Activated T-helper 2 cell treated with anti-CD3 and anti-CD28 coated beads, Interferon-gamma antibody, Interleukin-2, Interleukin-4, amounts not matched to agents 10 μg/mL and 5 μg/mL and 100 μg/mL, durations not matched to agents 14 hours and 24 hours and 36 hours (primary cell): ENCODE measurements at places on chromosomes 3 and 15.

GRCh38 chr3:105402287-105402801 lies 35.6 kb downstream of the ALCAM start:
- H3K4me1 ChIP-seq = no peaks in the 10 kb centered on the region
- no peaks in the 10 kb centered on the region for H3K27me3 ChIP-seq
- H3K36me3 ChIP-seq = peaks cover 9% of the 10 kb centered on the region
- H3K4me3 ChIP-seq = no peak overlapping the region
- DNase-seq = no peak
- no peak overlapping the region for H3K27ac ChIP-seq

- H3K36me3 ChIP-seq = no peaks in the 10 kb centered on the region
- no peak overlapping the region for H3K27ac ChIP-seq
- H3K4me3 ChIP-seq = no peak overlapping the region
- H3K4me1 ChIP-seq = no peaks in the 10 kb centered on the region
- no peaks in the 10 kb centered on the region for H3K27me3 ChIP-seq
- DNase-seq = no peak
Measured at GRCh38 chr3:141643796-141644195, 94.3 kb upstream of the RNF7 start.

GRCh38 chr15:48267766-48268165 lies 61.7 kb downstream of the SLC12A1 start:
- no peaks in the 10 kb centered on the region for H3K36me3 ChIP-seq
- DNase-seq = no peak
- H3K4me1 ChIP-seq = no peaks in the 10 kb centered on the region

DNA sequence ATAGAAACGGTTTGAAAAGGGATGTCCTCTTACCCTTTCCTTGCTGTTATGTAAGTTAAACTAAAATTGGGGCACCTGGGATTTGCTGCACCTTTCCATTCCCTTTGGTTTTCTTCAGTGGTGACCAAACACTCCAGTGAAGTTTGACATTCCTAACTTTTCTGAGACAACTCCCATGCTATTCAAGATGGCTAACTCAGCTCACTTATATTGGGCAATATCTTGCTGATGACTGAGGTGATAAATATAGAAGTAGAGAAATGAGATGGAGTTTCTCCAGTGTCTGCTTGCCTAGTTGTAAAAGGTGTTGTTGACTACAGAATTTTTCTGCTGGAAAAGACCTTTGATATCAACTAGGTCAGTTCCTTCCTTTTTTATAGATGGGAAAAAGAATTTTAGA lies 291.8 kb downstream of the GAP43 start:
- peaks cover 1% of the 10 kb centered on the region for H3K27me3 ChIP-seq
- DNase-seq = no peak
- H3K4me3 ChIP-seq = no peak overlapping the region
- H3K36me3 ChIP-seq = no peaks in the 10 kb centered on the region
- H3K27ac ChIP-seq = no peak overlapping the region
- H3K4me1 ChIP-seq = no peaks in the 10 kb centered on the region

GRCh38 chr15:94777037-94777436 lies 545.7 kb downstream of the MCTP2 start:
- no peaks in the 10 kb centered on the region for H3K27me3 ChIP-seq
- peaks cover 5% of the 10 kb centered on the region for H3K4me1 ChIP-seq
- H3K4me3 ChIP-seq = no peak overlapping the region
- H3K36me3 ChIP-seq = no peaks in the 10 kb centered on the region
- H3K27ac ChIP-seq = no peak overlapping the region

GRCh38 chr15:71784719-71785118 lies 25.6 kb upstream of the NR2E3 start:
- H3K36me3 ChIP-seq = no peaks in the 10 kb centered on the region
- H3K4me3 ChIP-seq = no peak overlapping the region
- H3K27me3 ChIP-seq = peaks cover 5% of the 10 kb centered on the region
- peaks cover 23% of the 10 kb centered on the region for H3K4me1 ChIP-seq

GRCh38 chr15:32053719-32054118 lies 23.4 kb downstream of the CHRNA7 start:
- no peaks in the 10 kb centered on the region for H3K27me3 ChIP-seq
- no peak overlapping the region for H3K4me3 ChIP-seq
- H3K36me3 ChIP-seq = no peaks in the 10 kb centered on the region
